ENCODE measurements at places on chromosomes 6 and 20.

DNA sequence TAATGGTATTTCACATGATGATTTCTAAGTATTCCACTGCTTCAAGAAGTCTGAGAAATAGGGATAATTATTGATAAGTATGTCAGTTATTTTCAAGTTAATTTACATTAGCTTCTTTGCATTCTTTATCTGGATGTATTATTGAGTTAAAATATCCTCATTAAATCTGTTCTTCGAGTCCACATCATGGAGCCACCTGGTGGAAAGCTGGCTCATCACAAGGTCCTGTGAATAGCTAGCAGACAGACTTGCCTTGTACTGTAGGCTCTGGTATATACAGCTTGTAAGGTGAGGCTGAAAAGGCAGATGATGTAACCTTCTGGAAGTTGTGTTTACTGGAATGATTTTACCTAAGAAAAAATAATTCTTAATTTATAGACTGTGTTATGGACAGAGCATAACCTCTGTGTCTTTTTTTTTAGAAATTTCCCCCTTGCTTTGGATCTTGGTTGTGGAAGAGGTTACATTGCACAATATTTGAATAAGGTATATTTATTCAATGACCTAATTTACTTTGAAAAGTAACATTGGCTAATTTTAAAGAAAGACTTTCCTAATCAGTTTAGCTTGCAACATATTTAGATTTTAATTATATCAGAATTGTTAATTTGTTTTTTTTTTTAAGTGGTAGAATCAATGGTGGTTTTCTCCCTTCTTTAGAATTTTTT lies 3.5 kb downstream of the NDUFAF5 start:
- DNase-seq, result peak; percentile 42

DNA sequence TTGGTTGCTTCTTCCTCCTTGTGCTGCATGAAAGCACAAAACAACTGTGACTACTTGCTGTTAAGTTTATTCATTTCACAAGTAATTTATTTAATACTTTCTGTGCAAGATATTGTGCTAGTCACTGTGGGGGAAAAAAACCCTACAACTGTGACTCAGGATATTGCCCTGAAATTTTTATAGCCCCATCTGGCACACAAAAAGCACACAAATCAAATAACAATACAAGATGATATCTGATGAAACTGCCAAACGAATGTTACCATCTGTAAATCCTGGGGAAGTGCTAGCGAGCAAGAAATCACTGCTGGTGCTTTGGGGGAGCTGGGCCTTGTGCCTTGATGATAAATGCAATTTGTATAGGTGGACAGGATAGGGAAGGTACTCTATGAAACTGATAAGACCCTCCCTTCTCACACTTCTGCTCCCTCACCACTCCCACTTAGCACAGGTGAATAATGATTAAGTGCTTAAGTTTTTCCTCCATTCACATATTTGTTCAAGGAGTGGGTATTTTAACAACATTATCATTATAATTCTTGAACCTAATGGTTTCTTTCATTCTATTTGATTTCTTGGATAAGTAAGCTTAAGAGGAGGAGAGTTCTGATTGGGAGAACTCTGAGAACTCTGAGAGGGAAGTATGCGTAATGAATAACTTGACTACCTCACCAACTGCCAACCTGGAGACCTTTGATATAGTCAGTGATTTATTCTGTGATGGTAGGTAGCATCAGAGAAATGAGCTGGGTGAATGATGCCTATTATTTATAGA lies 115.3 kb downstream of the RTN4IP1 start:
- no peak for DNase-seq

- DNase-seq, result no peak
Observed at GRCh38 chr6:111237852-111238251, 150.5 kb downstream of the SLC16A10 start.

GRCh38 chr20:51339721-51340450 lies 202.6 kb downstream of the NFATC2 start:
- DNase-seq, result no peak

- DNase-seq, result no peak
Observed at GRCh38 chr20:54494303-54495006, 19.1 kb downstream of the DOK5 start.

GRCh38 chr6:16812993-16813392 lies 51.7 kb upstream of the ATXN1 start:
- DNase-seq, result no peak

GRCh38 chr6:156719395-156719719 lies 57.8 kb upstream of the ARID1B start:
- no peak for DNase-seq

- DNase-seq, result no peak
Observed at GRCh38 chr20:20915844-20916243, 190.3 kb downstream of the LINC00237 start.

DNA sequence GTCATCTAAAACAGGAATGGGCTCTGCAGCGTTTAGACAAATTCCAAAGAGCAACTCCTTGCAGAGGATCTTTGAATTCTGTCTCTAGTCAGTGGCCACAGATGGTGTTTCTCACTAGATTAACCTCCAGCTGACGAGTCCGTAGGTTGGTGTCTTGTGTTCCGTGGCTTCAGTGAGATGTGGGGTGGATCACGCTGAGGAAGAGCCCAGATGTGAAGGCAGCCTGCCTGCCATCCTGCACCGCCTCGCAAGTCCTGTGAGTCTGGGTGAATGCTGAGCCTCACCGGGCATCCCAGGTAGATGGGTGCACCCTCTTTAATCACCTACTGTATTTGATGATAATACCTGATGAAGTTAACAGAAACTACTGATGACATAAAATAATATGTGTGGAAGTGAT lies 70.4 kb downstream of the THBS2 start:
- DNase-seq, result no peak

- DNase-seq, result no peak
Observed at GRCh38 chr6:37174515-37175331, 4.8 kb downstream of the PIM1 start.

- DNase-seq, result no peak
Observed at GRCh38 chr20:20092827-20093226, 40.5 kb downstream of the CFAP61 start.

DNA sequence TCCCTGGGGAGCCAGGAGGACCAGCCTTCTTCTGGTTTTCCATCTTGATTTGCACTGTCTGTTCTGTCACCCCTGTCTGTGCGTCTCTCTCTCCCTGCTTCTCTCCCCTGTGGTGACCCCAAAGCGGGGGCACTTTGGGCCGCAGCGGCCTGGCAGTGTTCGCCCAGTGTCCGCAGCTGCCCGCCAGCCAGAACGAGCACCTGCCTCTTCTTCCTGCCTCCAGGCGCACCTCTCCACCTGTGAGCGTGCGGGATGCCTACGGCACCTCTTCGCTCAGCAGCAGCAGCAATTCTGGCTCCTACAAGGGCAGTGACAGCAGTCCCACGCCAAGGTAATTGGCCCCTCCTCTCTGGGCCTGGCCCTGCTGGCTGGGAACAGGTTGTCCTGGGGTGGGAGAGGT lies 30.8 kb downstream of the SNPH start:
- DNase-seq, result no peak

GRCh38 chr6:56525974-56526789 lies 116.5 kb downstream of the DST start:
- no peak for DNase-seq

- DNase-seq, result no peak
Observed at GRCh38 chr20:23629542-23630391, 8.0 kb downstream of the CST3 start.

DNA sequence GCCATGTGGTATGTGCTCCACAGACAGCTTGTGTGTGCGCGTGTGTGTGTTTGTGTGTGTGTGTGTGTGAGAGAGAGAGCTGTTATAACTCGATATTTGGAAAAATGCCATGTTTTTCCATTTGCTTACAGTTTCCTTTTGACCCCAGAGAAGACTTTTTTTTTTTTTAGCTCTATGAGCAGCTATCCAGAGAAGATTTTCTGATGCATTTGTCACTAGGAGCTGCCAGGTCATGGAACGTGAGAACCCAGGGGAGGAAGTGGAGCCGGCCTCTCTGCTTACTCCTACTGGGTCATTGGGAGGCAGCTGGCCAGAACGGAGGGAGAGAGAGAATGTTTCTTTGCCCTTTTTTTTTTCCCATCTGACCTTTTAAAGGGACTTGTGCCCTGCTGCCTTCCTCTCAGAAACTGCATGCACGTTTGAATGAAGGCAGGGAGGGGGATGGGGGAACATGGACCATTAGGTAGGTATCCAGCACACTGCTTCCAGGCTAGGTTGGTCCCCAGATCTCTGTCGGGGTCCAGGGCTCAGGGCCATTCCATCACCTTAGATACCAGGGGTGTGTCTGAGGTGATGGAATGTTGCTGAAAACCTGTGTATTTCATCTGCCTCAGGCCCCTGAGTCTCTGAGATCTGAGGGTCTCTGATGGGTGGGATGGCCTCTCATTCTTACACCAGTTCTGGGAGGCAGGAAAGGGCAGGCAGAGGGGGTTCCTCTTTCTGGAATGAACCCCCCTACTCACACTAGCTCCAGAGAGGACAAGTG lies 11.2 kb upstream of the MRPS18A start:
- no peak for DNase-seq

- no peak for DNase-seq
Observed at GRCh38 chr6:144811140-144811539, 526.0 kb downstream of the UTRN start.

Data from HTR-8/SVneo (cell line).